ENCODE measurements at places on chromosomes 13 and 19. TPM values are rescaled to one million over a fixed set of nuclear protein-coding genes. Genes with fewer than 3 reads are reported as not detected.

The PCSK4 gene
- total RNA-seq, result 5.5 TPM

The PODNL1 gene
- 8.0 TPM for total RNA-seq

The ZNF433 gene
- 4.5 TPM for total RNA-seq

The ERFL gene
- not detected for total RNA-seq

- H3K4me3 ChIP-seq, result no peak overlapping the region
- no peaks in the 10 kb centered on the region for H3K4me1 ChIP-seq
- H3K36me3 ChIP-seq, result no peaks in the 10 kb centered on the region
- DNase-seq, result no peak
- H3K27ac ChIP-seq, result no peak overlapping the region
Measured at GRCh38 chr13:23685416-23685815, 115.2 kb downstream of the TNFRSF19 start.

DNA sequence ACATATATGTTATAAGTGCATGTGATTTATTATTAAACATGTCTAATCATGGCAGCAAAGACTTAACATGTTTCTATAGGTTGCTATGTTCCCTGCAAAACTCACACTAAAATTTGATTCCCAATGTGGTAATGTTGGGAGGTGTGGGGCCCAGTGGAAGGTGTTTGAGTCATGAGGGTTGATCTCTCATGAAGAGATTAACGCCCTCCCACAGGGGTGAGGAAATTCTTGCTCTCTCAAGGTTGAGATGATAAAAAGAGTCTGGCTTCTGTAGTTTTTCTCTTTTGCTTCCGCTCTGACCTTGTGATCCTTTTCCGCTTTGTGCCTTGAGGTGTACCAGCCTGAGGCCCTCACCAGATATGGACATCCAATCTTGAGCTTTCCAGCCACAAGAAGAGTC lies 737.5 kb upstream of the SLITRK5 start:
- no peak for DNase-seq
- H3K36me3 ChIP-seq, result no peaks in the 10 kb centered on the region
- H3K27me3 ChIP-seq, result no peaks in the 10 kb centered on the region
- no peak overlapping the region for H3K4me3 ChIP-seq

- no peaks in the 10 kb centered on the region for H3K27me3 ChIP-seq
- no peak overlapping the region for H3K4me3 ChIP-seq
- no peak overlapping the region for H3K27ac ChIP-seq
- no peaks in the 10 kb centered on the region for H3K36me3 ChIP-seq
Measured at GRCh38 chr19:48674216-48674809, 1.5 kb upstream of the NTN5 start.

- DNase-seq, result no peak
- no peak overlapping the region for H3K27ac ChIP-seq
- no peaks in the 10 kb centered on the region for H3K36me3 ChIP-seq
- H3K4me1 ChIP-seq, result no peaks in the 10 kb centered on the region
Measured at GRCh38 chr13:112952759-112953551, 16.1 kb upstream of the MCF2L start.

DNA sequence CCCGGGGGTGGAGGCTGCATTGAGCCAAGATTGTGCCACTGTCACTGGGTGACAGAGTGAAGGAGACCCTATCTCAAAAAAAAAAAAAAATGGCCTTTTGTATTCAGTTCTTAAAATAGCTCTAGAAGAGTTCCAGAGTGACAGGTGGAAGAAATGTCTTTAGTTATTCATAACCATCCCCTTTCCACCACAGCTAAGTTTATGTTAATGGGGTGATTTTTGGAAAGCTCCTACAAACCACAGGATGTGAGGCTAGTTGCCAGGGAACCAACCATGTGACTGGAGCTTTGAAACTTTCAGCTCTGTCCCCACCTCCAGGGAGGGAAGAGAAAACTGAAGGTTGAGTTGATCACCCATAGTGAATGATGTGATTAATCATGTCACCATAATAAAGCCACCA lies 6.9 kb downstream of the ZNF490 start:
- DNase-seq, result no peak
- no peak overlapping the region for H3K4me3 ChIP-seq
- H3K27me3 ChIP-seq, result no peaks in the 10 kb centered on the region
- H3K27ac ChIP-seq, result no peak overlapping the region

DNA sequence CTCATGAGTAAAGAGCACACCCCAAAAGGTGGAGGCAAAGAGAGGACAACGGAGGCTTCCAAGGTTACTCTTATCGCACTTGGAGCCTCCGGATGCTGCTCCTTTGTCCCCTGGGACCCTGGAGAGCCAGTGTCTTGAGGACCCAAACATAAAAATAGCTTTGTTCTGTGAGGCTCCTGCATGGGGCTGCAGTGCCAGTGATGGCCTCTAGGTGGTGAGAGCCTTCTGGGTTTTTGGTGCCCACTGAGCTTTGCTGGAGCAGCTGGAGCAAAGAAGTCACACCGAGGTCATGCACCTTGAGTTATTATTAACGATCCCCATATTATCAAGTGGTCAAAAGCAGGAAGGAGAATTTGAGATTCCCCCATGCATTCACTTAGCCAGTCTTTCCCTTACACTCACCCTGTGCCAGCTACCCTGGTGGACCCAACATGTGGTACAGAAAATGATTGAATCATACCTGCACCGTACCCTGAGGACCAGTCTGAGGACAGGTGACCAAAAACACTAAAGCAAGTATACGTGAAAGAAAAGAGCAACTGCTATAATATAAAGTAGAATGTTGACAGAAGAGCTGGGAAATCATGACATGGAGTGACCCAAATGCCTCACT lies 41.5 kb downstream of the ZNF682 start:
- H3K4me1 ChIP-seq, result no peaks in the 10 kb centered on the region
- no peak overlapping the region for H3K27ac ChIP-seq
- H3K36me3 ChIP-seq, result no peaks in the 10 kb centered on the region

All from esophagus squamous epithelium (tissue), 5 donors.